SK-MEL-5 (cell line): ENCODE measurements at places on chromosomes 11 and 22. TPM values are rescaled to one million over a fixed set of nuclear protein-coding genes. Genes with fewer than 3 reads are reported as not detected.

Gene OR51B4
- total RNA-seq: 9.0 and 10.7 TPM in 2 replicates

Gene SPTBN2
- total RNA-seq: 19.5 and 23.3 TPM in 2 replicates

Gene KCNJ11
- total RNA-seq: not detected in 2 replicates

Gene HBG2
- total RNA-seq: 1.4 and 4.4 TPM in 2 replicates

Gene CALCB
- not detected in 2 replicates for total RNA-seq

Gene YPEL4
- total RNA-seq: 4.5 and 5.3 TPM in 2 replicates
